ENCODE measurements at places on chromosomes 5 and 9.

DNA sequence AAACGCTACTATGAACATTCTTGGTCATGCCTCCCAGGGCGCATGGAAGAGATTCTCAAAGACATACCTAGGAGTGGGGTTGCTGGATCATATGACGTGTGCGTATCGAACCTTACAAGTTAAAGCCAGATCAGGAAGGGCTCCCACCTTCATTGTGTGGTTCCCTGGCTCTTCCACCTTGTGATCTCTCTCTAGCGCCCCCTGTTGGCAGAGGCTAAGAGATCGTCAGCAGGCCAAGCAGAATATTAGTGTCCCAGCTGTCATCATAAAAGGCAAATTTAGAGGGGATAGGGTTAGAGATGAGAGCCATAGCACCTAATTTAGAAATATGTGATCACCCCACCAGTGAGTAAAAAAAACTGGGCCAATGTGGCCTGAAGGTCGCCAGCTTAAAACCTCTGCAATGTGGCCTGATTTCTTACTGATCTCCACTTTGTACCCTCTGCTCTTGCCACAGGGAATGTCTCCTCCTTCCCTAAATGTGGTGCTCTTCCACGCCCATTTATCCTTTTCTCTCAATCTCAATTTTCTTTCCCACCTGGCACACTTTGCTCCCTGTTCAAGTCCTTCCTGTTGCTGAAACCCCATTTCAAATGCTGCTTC is 91.7 kb upstream of the SHB start:
- DNase-seq: peak; percentile 22

DNA sequence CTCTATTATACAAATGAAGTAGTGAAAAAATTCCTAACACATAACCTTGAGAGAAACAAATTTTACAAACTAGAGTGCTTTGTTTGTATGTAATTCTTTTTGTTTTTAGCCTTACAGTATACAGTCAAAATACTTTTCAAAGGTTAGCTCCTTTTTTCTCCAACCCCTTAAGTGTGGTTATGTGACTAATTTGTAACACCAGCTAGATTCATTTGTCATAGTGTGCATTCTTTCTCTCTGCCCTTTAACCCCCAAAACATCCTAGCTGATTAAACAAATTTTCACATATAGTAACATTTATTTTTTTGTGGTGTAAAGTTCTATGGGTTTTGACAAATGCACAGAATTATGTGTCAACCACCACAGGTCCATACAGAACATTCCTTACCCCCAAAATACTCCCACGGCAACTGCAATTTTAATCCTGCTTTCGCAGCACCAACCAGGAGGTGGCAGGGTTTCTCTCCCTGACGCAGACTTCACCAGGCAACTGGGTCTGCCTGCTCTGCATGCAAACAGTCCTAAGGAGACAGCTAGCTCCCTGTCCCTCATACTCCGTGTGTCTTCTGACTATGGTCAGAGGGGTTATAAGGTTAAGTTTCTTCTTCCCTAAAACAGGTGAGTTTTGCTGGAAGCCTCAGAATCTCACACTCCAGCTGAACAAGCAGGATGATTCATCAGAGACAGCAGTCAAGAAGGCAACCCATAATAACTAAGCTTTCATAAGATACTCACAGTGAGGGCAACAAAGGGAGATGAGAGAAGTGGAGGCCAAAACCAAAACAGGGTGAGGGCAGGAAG is 44.5 kb upstream of the NR5A1 start:
- no peak for DNase-seq

GRCh38 chr5:57313716-57314115 is 139.9 kb downstream of the GPBP1 start:
- no peak for DNase-seq

- no peak for DNase-seq
Observed at GRCh38 chr5:109656829-109657228, 32.9 kb upstream of the MAN2A1 start.

GRCh38 chr5:3120028-3120427 is 368.6 kb upstream of the IRX2 start:
- DNase-seq: no peak

- no peak for DNase-seq
Observed at GRCh38 chr5:30849931-30850710, 343.4 kb upstream of the CDH6 start.

- no peak for DNase-seq
Observed at GRCh38 chr5:157808043-157808442, 50.9 kb downstream of the CLINT1 start.

- DNase-seq: no peak
Observed at GRCh38 chr5:172007175-172008110, 1.0 kb upstream of the FBXW11 start.

DNA sequence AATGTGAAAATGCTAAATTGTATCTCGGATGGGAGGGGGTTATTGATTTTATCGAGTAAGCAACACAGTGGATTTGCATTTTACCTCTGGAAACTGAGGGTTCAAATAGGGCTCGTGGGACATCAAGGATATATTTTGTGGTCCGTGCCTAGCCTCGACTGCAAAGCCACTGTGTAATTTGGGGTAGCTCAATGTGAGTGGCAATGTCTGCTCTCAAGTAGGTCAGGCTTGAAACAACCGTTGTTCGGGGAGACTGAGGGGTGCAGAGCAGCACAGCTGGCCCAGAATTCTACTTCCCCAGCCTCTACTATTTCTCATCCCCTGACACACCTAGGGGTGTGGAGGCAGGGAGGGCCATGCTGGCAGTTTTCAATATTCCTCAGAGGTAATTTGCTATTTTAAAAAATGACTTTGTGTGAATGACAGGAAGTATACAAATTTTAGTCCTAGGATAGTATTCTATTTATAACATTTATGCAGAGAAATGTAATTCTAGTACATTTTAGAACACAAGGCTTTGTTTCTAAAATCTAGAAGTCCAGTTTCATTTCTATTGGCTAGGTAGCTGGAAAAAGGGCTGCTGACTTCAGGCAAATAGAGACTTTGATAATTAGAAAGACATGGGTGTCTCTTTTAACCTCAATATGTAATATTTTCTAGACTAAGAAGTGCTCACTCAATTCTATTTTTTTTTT is 1.4 kb upstream of the DAB2 start:
- no peak for DNase-seq

DNA sequence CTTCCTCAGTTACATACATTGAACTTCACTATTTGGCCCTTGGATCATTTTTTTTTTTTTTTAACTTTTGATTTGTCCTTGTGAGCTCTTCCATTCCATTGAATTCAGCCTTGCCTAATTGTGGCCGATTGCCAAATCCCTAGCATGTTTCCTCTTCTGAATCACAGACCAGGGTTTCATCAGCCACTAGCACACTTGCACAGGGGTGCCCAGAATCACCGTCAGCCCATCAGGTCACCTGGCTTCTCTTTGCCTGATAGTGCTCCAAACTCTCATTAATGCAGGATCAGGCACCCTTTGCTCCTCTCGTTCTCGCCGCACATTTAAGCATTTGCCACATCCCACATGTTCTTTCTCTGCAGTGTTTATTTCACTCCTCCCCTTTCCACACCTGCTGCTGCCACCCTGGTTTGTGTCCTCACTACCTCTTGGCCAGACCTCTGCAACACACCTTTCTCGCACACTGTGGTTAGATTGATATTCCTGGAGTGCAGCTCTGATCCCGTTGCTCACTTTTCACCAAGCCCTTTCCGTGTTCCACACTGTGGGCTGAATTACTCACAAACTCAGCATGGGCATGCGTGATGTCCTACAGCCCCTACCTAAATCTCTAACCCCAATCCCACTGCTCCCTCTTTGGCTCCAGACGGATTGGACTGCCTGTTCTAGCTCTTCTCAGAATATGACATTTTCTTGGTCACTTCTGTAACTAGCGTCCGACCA is 9.8 kb downstream of the PIK3R1 start:
- no peak for DNase-seq

DNA sequence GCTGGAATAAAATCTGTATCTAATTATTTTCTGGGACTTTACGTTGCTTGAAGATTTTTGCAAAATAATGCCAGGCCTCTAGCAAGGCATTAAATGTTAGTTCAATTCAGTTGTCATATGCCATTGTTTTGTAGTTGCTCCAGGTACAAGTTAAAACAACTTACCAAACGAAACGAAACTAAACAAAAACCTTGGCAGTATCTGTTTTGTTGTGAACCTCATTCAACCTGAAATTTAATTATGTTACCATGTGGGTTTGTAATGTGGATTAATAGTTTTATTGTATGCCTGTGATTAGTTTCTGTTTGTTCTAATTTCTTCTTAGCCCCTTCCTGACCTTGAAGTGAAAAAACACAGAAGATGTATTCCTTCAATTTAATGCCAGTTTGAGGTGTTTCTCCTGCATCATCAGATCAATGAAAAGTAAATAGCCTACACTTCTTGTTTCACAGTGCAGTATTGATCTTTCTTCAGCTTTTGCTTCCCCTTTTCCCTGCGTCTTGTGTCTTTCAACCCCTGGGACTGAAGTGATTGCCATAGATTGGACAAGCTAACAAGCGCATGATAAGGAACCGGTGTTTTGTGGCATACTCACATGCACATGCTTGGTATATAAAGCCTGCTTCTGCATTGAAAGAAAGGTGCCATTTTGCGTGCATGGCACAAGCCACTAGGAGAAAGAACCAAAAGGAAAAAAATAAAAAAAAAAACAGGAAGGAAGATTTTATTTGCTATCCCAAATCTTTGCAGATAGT is 699.0 kb upstream of the ARRDC3 start:
- no peak for DNase-seq

GRCh38 chr9:82989929-82990328 is 73.0 kb downstream of the RASEF start:
- DNase-seq: no peak

DNA sequence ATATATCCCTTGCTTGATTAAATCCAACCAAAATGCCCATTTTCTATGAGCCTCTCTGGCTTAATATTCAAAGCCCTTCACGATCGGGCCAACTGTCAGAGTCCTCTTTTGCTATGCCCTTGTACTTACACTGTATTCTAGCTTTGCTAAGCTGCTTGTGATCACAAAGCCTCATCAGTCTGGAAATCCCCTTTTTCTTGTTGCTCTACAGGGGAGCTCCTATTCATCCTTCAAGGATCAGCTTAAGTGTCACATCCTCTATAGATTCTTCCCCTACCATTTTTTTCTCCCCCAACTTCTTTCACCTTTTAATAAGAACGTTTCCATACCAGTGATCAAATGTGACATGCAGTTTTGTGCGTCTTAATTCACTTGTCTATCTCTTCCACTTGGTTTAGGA is 450.4 kb upstream of the CHD1 start:
- DNase-seq: no peak

- no peak for DNase-seq
Observed at GRCh38 chr9:93941493-93941892, 13.7 kb downstream of the BARX1 start.

DNA sequence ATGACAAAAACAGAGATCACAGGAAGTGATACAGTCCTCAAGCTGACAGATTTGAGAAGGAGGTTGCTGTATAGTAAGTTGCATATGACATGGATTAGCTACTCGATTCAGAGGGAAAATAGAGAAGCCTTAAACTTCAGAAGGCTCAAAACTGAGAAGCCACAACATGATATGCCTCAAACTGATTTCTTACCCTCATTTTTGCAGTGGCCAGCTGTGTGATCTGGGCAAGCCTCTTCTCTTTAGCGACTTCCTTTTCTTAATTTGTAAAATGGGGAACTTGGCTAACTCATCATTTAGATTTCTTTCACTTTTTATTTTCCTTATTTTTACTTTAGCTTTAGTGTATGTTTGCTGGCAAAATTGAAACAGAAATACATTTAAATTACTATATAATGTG is 421.1 kb downstream of the KIF4B start:
- no peak for DNase-seq

GRCh38 chr5:8376478-8376877 is 507.5 kb downstream of the MTRR start:
- DNase-seq: no peak

DNA sequence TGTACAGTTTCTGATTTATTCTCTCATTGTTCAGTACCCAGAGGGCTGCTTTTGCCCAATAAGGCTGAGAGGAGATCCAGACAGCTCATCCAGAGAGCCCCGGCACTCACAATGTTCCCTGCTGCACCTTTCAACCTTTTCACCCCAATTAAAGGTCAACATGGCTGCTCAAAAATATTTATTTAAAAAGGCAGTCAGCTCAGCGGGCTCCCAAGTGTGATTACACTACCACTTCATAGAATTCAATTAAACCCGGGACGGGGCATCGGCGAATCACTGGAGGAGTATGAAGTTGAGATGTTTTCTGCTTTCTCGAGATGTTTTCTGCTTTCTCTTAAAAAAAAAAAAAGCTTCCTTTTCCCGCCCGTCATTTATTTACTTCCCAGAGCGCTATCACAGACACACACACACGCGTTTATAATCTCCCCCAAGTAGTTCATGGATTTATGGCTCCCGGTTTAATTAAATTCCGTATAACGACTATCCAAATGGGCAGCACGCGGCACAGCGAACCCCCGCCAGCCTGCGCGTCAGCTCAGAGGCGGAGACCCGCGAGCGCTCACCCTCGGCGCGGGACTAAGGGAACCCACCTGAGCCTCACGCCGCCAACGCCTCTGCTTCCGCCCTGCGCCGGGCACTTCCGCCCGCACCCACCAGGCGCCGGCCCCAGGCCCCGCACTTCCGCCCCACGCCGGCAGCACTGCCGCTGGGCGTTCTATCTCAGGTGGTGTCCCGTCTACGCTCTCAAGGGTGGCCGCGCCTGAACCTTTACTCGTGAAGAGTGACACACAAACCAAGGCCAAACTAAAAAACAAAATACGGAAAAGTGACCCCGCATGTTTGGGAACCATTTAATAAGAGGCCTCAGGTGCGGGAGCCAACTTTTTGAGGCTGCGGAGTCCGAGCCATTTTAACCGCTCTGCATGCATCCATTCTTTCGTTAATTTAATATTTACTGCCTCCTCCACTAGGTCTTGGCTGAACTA is at the start of gene C5orf63:
Gene C5orf63 (minus strand): TSS at position 642 of the 986 bp plus-strand sequence. CDS start 14,507 bp downstream, outside the sequence.
- no peak for DNase-seq

GRCh38 chr5:97242341-97242740 is 59.3 kb upstream of the RIOK2 start:
- no peak for DNase-seq

- DNase-seq: no peak
Observed at GRCh38 chr5:58786035-58786434, 203.2 kb downstream of the RAB3C start.

DNA sequence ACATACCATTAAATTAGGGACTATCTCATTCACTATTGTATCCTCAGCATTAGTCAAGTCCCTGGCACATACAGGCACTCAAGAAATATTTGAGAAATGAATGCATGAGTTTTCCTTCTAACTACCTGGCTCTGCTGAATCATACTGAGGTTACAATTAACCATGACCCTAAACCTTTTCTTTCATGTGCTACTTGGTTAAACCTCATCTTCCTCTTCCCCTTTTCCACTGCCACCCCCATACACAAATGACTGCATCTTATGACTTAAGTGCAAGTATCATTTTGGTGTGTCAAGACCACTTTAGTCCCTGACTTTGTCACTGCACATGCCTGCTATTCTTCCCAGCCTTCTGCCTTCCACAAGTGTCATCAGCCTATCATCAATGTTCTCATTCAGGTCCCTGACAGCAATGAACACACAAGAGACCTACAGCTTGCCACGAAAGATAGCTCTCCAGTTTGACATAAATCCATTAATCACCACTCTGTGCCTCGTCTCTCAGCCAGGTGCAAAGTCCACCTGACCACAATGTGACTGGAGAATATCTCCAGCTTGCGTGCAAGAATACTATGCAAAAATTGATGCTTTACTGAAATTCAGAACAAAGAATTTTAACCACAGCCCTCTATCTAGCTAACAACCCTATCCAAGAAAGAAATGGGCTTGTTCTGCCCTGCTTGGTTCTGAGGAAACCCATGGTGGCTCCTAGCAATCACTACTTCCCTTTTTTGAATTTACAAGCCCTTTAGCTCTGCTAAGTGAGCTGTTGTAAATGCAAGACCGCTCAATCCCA is 74.5 kb downstream of the MAPKAP1 start:
- no peak for DNase-seq

- no peak for DNase-seq
Observed at GRCh38 chr5:77218263-77218662, 7.8 kb downstream of the PDE8B start.

GRCh38 chr5:93790401-93790800 is 49.0 kb upstream of the POU5F2 start:
- no peak for DNase-seq
